ENCODE measurements at places on chromosomes 7 and 10.

- H3K36me3 ChIP-seq, result no peaks in the 10 kb centered on the region
- DNase-seq, result no peak
- H3K27me3 ChIP-seq, result no peaks in the 10 kb centered on the region
- no peak overlapping the region for H3K4me3 ChIP-seq
- no peak overlapping the region for H3K27ac ChIP-seq
- no peaks in the 10 kb centered on the region for H3K4me1 ChIP-seq
Observed at GRCh38 chr10:58827381-58827780, 314.7 kb downstream of the BICC1 start.

DNA sequence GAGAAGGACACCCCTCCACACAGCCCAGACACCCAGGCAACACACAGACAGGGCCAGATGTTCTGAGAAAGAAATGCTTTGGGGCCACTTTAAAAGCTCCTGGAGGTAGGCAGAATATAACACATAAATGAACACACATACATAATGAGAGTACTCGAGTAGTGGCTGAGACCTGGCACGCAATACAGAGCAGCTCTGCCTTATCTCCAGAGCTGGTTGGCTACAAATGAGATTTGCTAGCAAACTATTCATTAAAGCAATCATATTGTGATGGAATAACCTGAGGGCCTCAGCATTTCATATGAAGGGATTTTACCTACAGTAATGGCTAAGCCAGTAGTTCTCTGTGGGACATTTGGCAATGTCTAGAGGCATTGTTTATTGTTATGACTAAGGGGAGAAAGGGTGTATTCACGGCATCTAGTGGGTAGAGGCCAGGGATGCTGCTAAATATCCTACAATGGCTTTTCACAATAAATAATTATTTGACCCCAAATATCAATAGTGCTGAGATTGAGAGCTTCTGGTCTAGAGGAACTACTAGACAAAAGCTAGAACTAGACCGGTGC, 5.5 kb upstream of the IMPDH1 start:
- peaks cover 2% of the 10 kb centered on the region for H3K4me1 ChIP-seq
- H3K27me3 ChIP-seq, result peaks cover 5% of the 10 kb centered on the region
- no peak overlapping the region for H3K27ac ChIP-seq
- no peak overlapping the region for H3K4me3 ChIP-seq
- no peaks in the 10 kb centered on the region for H3K36me3 ChIP-seq

DNA sequence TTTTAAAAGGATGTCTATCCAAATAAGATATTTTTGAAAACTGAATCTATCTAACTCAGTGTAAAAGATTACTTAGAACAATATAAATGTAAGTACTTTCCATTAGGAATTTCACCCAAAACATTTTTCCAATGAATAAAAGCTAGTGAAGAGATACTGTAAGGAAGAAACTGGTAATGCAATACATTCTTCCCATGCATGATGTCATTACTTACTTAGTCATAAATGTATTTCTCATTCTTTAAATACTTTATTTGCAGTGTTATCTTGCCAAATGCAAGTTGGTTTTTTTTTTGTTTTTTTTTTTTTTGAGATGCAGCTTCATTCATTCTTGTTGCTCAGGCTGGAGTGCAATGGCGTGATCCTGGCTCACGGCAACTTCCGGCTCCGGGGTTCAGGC, 265.6 kb downstream of the PHF14 start:
- no peak for DNase-seq
- no peaks in the 10 kb centered on the region for H3K27me3 ChIP-seq
- H3K4me3 ChIP-seq, result no peak overlapping the region

GRCh38 chr7:25967278-25968204, 184.5 kb upstream of the NFE2L3 start:
- peaks cover 48% of the 10 kb centered on the region for H3K4me1 ChIP-seq
- H3K4me3 ChIP-seq, result peak overlapping the region; percentile 58
- no peak for DNase-seq
- peaks cover 9% of the 10 kb centered on the region for H3K27me3 ChIP-seq
- H3K27ac ChIP-seq, result peak overlapping the region; percentile 97

GRCh38 chr7:149774237-149775175, 1.1 kb upstream of the ZNF467 start:
- peaks cover 2% of the 10 kb centered on the region for H3K27me3 ChIP-seq
- H3K4me1 ChIP-seq, result no peaks in the 10 kb centered on the region
- no peaks in the 10 kb centered on the region for H3K36me3 ChIP-seq
- peak overlapping the region; percentile 58 for H3K4me3 ChIP-seq
- no peak overlapping the region for H3K27ac ChIP-seq

GRCh38 chr7:132249256-132249971, 326.9 kb downstream of the PLXNA4 start:
- H3K36me3 ChIP-seq, result no peaks in the 10 kb centered on the region
- no peaks in the 10 kb centered on the region for H3K4me1 ChIP-seq
- H3K27ac ChIP-seq, result no peak overlapping the region
- H3K27me3 ChIP-seq, result no peaks in the 10 kb centered on the region
- DNase-seq, result no peak
- no peak overlapping the region for H3K4me3 ChIP-seq

DNA sequence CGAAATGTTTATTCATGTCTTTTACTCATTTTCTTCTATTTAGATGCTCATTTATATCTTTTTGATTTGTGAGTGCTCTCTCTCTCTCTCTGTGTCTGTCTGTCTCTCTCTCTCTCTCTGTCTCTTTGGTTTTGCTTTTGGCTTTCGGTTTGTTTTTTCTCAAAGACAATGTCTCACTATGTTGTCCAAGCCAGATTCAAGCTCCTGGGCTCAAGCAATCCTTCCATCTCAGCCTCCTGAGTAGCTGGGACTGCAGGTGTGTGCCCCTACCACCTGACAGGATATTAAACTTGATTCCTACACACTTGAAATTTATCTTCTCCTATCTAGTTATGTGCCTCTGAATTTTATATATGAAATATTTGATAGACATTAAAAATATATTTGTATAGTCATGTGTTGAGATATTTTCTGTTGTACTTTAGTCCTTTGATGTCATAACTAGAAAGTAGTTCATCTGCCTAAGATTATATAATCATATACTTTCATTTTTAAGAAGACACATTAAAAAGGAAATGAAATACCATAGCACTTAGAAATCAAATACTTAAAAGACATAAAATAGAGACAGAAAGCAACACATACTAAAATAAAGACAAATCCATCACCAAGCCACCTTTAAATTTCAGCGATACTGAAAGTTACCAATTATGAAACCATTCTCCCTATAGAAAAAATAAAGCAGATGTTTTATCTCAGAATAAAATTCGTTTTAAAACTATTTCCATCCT, 68.1 kb upstream of the SFMBT2 start:
- H3K4me1 ChIP-seq, result peaks cover 86% of the 10 kb centered on the region
- H3K27me3 ChIP-seq, result no peaks in the 10 kb centered on the region
- H3K4me3 ChIP-seq, result no peak overlapping the region
- no peaks in the 10 kb centered on the region for H3K36me3 ChIP-seq

DNA sequence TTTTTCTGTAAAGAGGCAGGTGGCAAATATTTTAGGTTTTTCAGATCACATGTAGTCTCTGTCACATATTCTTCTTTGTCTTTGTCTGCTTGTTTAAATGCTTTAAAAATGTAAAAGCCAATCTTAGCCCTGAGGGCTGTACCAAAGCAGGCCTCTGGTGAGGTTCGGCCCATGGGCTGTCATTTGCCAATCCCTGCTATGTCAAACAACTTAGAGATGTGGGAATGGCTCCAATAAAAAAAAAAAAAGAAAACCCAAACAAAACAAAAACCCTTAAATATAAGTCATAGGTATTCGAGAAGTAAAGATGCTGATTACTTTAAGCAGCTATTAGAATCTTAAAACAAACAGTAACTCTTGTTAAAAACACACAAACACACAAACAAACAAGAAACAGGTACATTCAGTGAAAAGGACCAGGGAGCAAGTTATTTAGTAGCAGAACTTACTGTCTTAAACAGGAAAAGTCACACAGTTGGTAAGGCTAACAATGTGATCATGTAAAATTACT, 61.4 kb upstream of the NAMPT start:
- peaks cover 2% of the 10 kb centered on the region for H3K36me3 ChIP-seq
- peaks cover 8% of the 10 kb centered on the region for H3K27me3 ChIP-seq
- peak overlapping the region; percentile 74 for H3K27ac ChIP-seq
- H3K4me1 ChIP-seq, result peaks cover 27% of the 10 kb centered on the region

- peaks cover 7% of the 10 kb centered on the region for H3K4me1 ChIP-seq
- H3K4me3 ChIP-seq, result no peak overlapping the region
- H3K27ac ChIP-seq, result no peak overlapping the region
Observed at GRCh38 chr10:70683601-70683934, 11.3 kb downstream of the ADAMTS14 start.

- no peak overlapping the region for H3K27ac ChIP-seq
- DNase-seq, result no peak
- H3K4me3 ChIP-seq, result no peak overlapping the region
- no peaks in the 10 kb centered on the region for H3K27me3 ChIP-seq
- H3K4me1 ChIP-seq, result no peaks in the 10 kb centered on the region
Observed at GRCh38 chr7:115937960-115938359, 92.6 kb downstream of the TFEC start.

GRCh38 chr10:31536302-31536701, 217.3 kb downstream of the ZEB1 start:
- no peak overlapping the region for H3K4me3 ChIP-seq
- no peak overlapping the region for H3K27ac ChIP-seq
- no peaks in the 10 kb centered on the region for H3K27me3 ChIP-seq
- DNase-seq, result no peak
- H3K36me3 ChIP-seq, result no peaks in the 10 kb centered on the region

- H3K4me3 ChIP-seq, result no peak overlapping the region
- DNase-seq, result no peak
- no peaks in the 10 kb centered on the region for H3K36me3 ChIP-seq
- H3K27me3 ChIP-seq, result peaks cover 2% of the 10 kb centered on the region
Observed at GRCh38 chr7:3989723-3990122, 688.7 kb downstream of the SDK1 start.

GRCh38 chr10:89209718-89210117, 2.6 kb upstream of the CH25H start:
- H3K27ac ChIP-seq, result no peak overlapping the region
- H3K4me1 ChIP-seq, result peaks cover 29% of the 10 kb centered on the region
- peak overlapping the region; percentile 0 for H3K4me3 ChIP-seq
- peaks cover 7% of the 10 kb centered on the region for H3K36me3 ChIP-seq
- peaks cover 49% of the 10 kb centered on the region for H3K27me3 ChIP-seq

DNA sequence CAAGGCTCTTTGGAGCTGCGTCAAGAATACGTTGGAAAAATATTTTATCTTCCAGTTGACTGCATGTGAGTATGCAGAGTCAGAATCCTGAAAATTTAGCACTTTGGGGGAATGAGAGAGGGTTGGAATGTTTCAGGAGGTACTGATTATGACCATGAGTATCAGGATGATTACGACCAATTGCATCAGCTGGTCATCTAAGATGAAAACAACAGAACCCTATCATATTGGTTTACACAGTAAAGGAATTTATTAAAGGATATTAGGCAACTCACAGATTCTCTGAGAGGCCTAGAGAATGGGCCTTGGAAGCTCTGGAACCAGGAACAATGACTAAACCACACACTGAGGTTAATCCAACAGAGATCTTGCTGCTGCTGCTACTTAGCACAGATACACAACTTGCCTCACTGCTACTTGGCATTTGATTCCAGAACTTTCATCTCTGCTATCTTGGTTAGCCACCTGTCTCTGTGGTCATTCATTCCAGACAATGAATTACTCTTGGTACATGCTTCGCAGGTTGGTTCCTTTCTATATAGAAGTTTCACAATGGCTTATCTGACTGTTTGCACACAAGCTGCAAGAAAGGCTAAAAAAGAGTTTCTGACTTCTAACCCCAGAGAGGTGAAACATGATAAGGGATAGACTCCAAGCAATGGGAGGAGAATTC, 68.0 kb upstream of the CTTNBP2 start:
- no peak overlapping the region for H3K27ac ChIP-seq
- H3K36me3 ChIP-seq, result no peaks in the 10 kb centered on the region
- H3K4me1 ChIP-seq, result no peaks in the 10 kb centered on the region
- H3K4me3 ChIP-seq, result no peak overlapping the region

DNA sequence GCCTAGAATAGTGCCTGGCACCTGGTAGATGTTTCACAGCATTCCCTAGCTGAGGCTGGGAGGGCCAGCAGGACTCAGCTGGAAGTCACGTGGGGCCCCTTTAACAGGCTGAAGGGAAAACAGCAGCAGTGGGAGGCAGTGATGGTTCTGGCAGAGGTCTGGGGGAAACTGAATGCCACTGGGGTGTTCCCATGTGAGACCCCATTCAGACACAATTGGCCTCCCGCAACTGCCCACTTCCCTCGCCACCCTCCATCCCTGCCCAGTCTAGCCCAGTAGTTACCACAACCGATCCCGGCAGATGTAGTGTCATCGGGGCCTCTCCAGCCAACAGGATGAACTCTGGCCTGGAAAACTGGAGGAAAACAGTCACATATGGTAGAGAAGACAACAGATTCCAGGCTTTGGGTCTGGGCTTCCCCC, 38.3 kb downstream of the FRMPD2 start:
- no peak overlapping the region for H3K27ac ChIP-seq
- DNase-seq, result no peak
- no peak overlapping the region for H3K4me3 ChIP-seq
- H3K36me3 ChIP-seq, result no peaks in the 10 kb centered on the region
- peaks cover 17% of the 10 kb centered on the region for H3K27me3 ChIP-seq

DNA sequence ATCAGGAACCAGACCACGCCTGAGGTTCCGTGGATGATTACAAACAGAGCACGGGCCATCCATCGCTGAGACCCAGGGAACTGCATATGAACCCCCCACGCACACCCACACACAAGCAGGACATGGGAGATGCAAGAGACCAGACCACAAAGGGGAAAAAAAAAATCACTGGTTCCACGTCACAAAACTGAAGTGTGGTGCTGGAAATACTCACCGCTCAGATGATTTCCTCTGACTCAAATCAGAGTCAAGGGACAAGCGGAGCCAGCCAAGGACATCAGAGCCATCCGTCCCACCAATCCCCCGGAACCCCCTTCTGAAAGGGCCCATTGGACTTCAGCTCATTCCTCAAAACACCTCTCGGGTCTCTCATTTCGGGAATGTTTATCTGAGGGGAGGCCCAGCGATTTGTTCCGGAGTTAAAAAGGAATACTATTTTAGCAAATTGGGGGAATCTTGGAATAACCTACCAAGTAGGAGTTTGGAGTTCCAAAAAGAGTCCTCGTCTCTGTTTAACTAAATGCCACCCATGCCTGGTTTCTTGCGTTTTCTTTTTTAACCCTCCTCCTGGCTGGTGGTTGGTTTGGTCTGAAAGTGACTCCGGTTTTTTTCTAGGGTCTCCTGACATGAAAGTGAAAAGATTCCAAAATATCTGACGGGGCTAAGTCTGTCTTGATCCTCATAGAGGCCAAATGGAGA, 15.0 kb downstream of the SNX8 start:
- peaks cover 76% of the 10 kb centered on the region for H3K4me1 ChIP-seq
- peaks cover 23% of the 10 kb centered on the region for H3K36me3 ChIP-seq
- DNase-seq, result peak; percentile 49
- H3K4me3 ChIP-seq, result peak overlapping the region; percentile 77
- peak overlapping the region; percentile 96 for H3K27ac ChIP-seq

All from activated B cell treated with CpG ODN at 0.5 μM for 24 hours (primary cell).